ENCODE measurements at places on chromosomes 6 and 20. TPM values are rescaled to one million over a fixed set of nuclear protein-coding genes. Genes with fewer than 3 reads are reported as not detected.

- no peak for DNase-seq
- H3K27me3 ChIP-seq, result no peaks in the 10 kb centered on the region
- no peak overlapping the region for H3K27ac ChIP-seq
- H3K36me3 ChIP-seq, result no peaks in the 10 kb centered on the region
- H3K4me3 ChIP-seq, result no peak overlapping the region
- no peaks in the 10 kb centered on the region for H3K4me1 ChIP-seq
Observed at GRCh38 chr6:128532136-128532535, 11.7 kb upstream of the PTPRK start.

DNA sequence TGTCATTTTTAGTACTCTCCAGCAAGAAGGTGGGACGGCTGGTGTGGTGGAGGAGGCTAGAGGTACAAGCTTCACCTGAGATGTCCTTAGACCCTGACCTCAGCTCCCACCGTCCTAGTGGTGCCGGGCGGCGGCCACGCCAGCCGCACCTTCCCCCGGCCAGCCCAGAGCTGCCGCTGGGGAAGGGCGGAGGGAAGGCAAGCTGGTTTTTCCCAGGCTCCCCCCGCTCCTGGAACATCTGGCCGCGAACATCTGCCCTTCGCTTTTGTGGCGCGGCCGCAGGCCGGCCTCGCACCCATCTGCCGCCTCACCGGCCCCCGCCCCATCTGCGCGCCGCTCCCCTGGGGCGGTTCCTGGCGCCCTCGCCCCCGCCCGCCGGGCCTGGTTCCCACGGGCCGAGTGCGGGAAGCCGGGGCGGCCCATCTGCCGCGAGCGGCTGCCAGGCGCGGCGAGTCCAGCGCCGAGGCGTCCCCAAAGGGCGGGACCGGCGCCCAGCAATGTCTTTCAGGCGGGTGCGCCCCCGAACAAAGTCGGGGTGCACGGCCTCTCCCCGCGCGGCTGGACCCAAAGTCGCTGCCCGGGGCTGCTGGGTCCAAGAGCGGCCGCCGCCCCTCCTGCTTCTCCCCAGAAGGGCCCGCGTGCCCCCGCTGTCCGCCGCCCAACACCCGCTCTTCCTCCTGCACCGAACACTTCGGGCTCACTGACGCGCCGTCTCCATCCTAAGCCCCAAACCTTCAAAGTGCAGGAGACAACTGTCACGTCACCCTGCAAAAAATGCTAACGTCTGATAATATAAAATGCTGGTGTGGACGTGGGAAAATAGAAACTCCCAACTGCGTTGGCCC is 17.3 kb upstream of the ID1 start:
- no peaks in the 10 kb centered on the region for H3K36me3 ChIP-seq
- H3K4me3 ChIP-seq, result 0 out of 2 replicates have a peak overlapping the region, but pooled peaks have one; percentile 5
- H3K27me3 ChIP-seq, result no peaks in the 10 kb centered on the region
- H3K27ac ChIP-seq, result peak overlapping the region; percentile 42
- no peak for DNase-seq

Gene SYTL3
- total RNA-seq, result 55.3 TPM

Gene SRMS
- total RNA-seq, result 3.2 TPM

- H3K27ac ChIP-seq, result no peak overlapping the region
- DNase-seq, result no peak
- no peaks in the 10 kb centered on the region for H3K4me1 ChIP-seq
- H3K4me3 ChIP-seq, result no peak overlapping the region
- H3K36me3 ChIP-seq, result no peaks in the 10 kb centered on the region
Observed at GRCh38 chr6:1386038-1386709, 3.2 kb upstream of the FOXF2 start.

DNA sequence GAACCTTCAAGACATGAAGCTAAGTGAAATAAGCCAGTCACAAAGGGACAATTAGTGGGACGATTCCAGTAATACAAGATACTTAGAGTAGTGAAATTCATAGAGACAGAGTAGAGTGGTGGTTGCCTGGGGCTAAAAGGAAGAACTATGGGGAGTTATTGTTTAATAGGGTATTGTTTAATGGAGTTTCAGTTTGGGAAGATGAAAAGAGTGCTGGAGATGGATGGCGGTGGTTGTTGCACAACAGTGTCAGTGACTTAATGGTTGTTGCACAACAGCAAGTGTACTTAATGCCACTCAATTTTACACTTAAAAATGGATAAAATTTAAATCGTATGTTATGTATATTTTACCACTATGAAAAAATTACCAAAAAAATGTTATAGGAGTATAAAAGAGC is 209.7 kb upstream of the TENT5A start:
- no peak for DNase-seq
- H3K4me3 ChIP-seq, result no peak overlapping the region
- H3K27me3 ChIP-seq, result no peaks in the 10 kb centered on the region

DNA sequence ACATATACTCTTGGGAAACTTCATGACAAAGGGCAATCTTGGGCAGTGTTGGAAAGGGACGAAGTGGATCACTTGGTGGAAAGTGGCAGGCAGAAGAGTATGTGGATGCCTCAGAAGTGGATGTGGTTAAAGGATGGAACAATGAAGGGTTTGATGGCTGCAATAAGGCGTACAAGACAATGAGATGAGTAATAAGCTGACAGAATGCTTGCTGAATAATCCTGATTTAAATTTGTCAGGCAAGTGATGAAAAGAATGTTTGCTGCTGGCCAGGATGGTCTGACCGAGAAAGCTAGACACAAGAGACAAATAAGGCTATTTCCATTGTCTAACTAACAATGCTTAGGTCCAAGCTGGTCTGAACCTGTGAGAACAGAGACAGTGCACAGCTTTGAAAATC is 61.6 kb upstream of the CEP85L start:
- H3K36me3 ChIP-seq, result no peaks in the 10 kb centered on the region
- DNase-seq, result no peak
- H3K27me3 ChIP-seq, result no peaks in the 10 kb centered on the region

DNA sequence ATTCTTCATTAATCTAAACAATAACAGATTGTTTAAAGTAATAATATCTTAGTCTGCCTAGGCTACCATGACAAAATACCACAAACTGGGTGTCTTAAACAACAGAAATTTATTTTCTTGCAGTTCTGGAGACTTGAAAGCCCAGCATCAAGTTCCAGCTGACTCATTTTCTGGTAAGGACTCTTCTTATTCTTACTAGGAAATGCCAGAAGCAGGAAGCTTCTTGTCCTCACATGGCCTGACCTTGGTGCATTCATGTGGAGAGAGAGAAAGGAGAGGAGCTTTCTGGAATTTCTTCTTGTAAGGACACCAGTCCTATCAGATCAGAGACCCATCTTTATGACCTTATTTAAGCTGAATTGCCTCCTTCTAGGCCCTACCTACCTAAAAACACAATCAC is 110.5 kb downstream of the ANKRD60 start:
- no peak overlapping the region for H3K27ac ChIP-seq
- no peak for DNase-seq
- no peaks in the 10 kb centered on the region for H3K36me3 ChIP-seq
- H3K27me3 ChIP-seq, result peaks cover 26% of the 10 kb centered on the region
- no peaks in the 10 kb centered on the region for H3K4me1 ChIP-seq

Gene STMND1
- not detected for total RNA-seq

All from HCT116 (cell line).